Left renal pelvis (tissue), 4 donors: ENCODE measurements at places on chromosomes 3 and 15.

GRCh38 chr3:18334837-18335601 is 90.1 kb downstream of the SATB1 start:
- no peak for DNase-seq

GRCh38 chr15:68316061-68316804 is 38.7 kb downstream of the FEM1B start:
- no peak for DNase-seq

DNA sequence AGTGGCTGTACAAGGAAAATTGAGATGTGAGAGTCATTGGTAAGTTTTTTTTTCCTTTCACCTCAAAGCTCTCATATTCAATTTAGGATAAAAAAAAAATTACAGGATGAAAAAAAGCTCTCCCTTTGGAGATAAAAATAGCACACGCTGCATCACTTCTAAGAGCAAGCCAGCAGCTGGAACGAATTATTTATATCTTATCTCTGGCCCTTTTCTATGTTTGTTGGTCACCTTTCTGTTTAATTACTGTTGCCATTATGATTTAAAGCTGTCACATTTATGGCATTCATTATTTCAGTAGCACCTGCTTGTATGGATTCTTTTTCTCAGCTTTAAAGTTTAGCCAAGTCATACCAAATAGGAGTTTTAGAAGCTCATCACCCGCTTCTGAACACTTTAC is 171.6 kb upstream of the PDZRN3 start:
- DNase-seq = no peak

DNA sequence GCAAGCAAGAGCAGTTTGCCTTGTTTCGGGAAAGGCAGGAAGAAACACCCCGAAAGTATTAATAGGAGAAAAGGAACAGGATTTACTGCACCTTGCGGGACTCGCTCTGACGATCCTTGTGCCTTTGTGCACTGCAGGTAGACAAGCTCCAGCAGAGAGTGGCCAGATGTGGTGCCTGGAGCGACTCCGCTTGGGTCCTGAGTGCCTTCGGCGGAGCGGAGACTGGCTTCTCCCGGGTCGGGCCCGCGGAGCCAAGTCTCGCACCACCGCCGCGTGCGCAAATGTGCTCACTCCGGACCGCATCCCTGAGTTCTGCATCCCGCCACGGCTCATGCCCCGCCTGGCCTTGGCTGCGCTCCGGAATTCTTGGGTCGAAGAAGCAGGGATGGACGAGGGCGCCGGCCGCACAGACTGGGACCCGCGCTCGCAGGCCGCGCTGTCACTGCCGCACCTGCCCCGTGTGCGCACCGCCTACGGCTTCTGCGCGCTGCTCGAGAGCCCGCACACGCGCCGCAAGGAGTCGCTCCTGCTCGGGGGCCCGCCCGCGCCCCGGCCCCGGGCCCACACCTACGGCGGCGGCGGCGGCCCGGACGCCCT is 769 bp downstream of the C2CD4A start:
- DNase-seq = no peak

DNA sequence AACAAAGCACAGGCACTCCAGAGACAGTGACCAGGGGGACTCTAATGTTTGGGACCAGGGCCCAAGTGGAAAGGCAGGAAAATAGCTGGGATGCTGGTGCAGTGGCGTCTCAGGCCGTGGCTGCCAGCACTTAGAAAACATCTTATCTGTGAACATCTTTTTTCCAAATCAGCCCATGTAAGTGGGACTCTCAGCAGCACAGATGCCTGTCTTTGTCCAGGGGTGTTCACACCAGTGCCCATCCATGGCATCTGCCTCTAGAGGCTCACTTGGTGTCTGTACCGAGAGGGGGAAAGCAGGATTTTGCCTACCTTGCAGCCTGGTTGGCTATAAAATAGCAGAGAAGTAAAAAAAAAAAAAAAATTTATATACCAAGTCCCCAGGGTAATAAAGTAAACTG is 26.7 kb downstream of the SLC12A8 start:
- no peak for DNase-seq

DNA sequence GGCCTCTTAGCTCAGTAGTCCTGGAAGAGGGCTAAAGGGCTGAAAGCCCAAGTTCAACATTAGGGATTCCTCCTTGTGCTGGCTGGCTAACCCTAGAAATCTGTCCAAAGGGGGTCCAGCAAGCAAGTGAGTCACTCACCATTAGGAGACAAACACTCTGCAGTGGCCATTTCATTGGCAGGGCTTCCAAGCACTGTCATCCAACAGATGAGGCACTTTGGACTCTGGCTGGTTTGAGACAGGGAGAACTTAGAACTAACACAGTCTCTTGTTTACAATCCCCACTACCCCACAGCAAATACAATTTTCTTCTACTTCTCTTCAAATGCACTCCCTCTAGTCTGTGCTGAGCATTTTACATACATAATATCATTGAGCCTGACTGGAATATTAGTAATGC is 10.1 kb upstream of the WNT5A start:
- no peak for DNase-seq

GRCh38 chr15:32870240-32871033 is 152.6 kb downstream of the GREM1 start:
- DNase-seq = no peak
